ENCODE measurements at places on chromosomes 2 and 18.

GRCh38 chr2:66436581-66437001, 1.7 kb downstream of the MEIS1 start:
- no peak for DNase-seq

- DNase-seq: no peak
Measured at GRCh38 chr2:67408346-67408745, 11.2 kb downstream of the ETAA1 start.

- DNase-seq: no peak
Measured at GRCh38 chr18:44871771-44872170, 191.1 kb downstream of the SETBP1 start.

- no peak for DNase-seq
Measured at GRCh38 chr2:12452185-12452584, 264.6 kb upstream of the TRIB2 start.

- DNase-seq: no peak
Measured at GRCh38 chr2:7748717-7749415, 831.7 kb downstream of the RNF144A start.

DNA sequence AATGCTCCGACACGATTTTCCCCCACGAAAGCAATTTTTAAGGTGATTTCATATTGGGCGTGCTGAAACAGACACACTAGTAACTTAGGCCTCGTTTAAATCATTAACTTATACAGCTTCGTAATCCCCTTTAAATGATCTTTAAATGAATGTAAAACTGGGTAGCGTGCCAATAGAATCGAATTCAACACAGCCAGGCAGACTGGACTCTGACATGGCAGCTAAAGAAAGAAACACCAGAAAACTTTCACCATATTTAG, 2.4 kb upstream of the ID2 start:
- DNase-seq: no peak

All from HEK293T (cell line).